Urothelium cell line (cell line): ENCODE measurements at places on chromosomes 3 and 15.

GRCh38 chr3:102715030-102715697 lies 280.3 kb downstream of the ZPLD1 start:
- DNase-seq, result peak; percentile 40

DNA sequence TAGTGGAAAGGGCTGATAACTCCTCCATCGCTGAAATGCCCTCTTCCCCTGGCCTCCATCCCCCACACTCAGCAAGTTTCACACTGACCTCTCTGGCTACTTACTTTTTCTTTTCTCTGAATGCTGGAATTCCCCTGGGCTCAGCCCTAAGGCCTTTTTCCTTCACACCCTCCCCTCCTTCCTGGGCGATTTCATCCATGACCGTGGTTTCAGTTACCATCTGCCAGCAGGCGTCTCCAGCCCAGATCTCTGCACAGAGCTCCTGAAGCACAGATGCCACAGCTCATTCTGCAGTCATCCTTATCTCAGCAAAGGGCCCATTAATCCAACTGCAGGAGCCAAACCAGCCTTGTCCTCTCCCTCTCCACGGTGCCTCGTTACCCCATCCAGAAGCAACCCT lies 114.0 kb downstream of the RFTN1 start:
- DNase-seq, result no peak

GRCh38 chr3:55725681-55726500 lies 238.8 kb upstream of the WNT5A start:
- no peak for DNase-seq

DNA sequence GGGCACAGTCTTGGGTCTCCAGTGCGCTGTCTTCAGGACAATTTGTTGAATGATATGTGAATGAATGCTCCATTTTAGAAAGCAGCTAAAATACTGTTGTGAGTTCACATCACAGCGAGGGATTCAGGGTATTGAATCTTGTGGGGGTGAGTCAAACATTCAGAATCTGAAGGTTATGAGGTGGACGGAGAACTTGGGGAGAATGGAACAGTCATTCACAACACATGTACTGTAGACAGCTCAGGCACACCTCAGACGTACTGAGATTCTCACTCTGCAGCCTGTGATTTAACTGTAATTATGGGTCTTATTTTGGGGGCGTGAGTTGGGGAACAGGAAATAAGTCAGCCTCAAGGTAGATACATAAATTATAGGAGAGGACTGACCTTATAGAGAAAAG lies 13.9 kb downstream of the CRYBG3 start:
- no peak for DNase-seq

GRCh38 chr15:52317022-52317421 lies 21.4 kb upstream of the MYO5C start:
- DNase-seq, result no peak

- no peak for DNase-seq
These were observed 50.5 kb upstream of the LRRFIP2 start for GRCh38 chr3:37224879-37225278.

- DNase-seq, result no peak
These were observed 93.1 kb downstream of the ATP10A start for GRCh38 chr15:25770031-25770430.

GRCh38 chr3:34260271-34261000 lies 462.0 kb downstream of the PDCD6IP start:
- DNase-seq, result peak; percentile 45

- peak; percentile 45 for DNase-seq
These were observed 2.6 kb downstream of the BHLHE40 start for GRCh38 chr3:4981665-4982494.

DNA sequence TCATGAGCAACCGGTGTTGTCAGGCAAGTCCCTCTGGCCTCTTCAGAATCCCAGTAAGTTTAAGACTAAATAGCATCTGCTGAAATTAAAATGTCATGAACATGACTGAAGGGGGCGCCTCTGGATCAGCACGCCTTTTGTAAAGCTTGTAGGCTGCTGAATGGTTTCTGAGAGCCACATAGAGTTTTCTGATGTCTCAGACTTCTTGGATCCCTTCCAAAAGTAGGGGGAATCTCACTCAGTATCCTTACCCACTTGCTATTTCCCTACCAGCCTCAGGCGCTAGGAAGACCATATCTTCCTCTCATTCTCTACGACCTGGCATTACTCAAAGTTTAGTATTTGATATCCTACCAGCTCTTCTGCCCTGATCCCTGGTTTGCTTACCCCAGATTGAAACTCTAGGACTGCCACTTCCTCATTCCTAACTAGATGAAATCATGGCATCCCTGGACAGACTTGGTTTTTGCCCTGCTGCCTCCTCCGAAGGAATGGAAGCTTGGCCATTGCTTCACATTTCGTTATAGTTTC lies 62.7 kb upstream of the CD47 start:
- DNase-seq, result peak; percentile 46

- DNase-seq, result peak; percentile 68
These were observed 34.2 kb upstream of the PRR23E start for GRCh38 chr3:127158614-127159229.

DNA sequence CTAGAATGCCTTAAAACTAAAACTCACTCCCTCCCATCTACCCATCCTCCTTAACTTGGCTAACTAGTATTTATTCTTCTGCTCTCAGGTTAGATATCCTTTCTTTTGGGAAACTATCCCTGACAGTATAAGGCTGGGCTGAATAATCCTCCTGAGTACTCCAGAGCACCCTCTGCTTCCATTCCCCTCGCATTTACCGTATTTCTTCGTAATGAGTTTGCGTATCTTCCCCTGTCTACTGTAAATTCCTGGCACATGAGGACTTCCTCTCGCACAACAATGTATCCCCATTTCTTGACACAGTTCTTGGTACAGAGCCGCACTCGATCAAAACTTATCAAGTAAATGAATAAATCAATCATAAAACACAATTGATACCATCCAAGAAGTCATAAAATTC lies 82.9 kb upstream of the AKAP13 start:
- no peak for DNase-seq

DNA sequence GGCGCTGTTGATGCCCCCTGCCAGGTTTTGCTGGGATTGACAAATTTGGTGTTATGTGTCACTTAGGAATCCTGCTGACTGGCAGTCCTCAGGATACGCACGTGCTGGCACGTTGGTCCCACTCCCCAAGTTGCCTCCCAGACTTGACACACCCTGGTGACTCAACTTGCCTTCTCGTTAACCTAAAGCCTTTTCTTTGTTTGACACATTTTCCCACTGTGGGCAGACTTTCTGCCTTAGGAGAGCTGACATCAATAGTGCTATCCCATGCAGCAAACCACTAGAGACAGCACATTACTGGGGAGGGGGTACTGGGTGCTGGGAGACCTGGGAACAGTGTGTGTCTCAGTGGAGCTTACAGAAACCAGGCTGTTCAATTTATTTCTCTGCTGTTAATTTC lies 104.3 kb downstream of the OXNAD1 start:
- peak; percentile 29 for DNase-seq

DNA sequence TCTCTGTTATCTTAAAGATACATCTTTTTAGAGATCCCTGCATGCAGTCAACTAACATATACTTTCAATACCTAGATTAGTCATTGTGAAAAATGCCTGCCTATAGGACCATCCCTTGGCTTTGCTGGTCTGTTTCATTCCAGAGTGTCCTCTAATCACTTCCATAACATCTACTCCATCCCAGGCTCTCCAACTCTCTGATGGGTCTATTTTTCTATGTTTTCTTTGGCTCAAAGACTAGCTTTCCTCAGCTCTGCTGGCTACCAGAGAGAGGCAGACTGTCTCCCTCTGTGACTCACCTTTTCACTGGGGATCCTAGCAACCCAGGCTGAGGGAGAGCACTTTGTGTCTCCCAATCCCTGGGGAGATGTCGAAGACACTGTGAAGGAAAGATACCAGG lies 547.7 kb upstream of the MCTP2 start:
- no peak for DNase-seq

GRCh38 chr3:158747417-158747816 lies 15.2 kb upstream of the RARRES1 start:
- no peak for DNase-seq

DNA sequence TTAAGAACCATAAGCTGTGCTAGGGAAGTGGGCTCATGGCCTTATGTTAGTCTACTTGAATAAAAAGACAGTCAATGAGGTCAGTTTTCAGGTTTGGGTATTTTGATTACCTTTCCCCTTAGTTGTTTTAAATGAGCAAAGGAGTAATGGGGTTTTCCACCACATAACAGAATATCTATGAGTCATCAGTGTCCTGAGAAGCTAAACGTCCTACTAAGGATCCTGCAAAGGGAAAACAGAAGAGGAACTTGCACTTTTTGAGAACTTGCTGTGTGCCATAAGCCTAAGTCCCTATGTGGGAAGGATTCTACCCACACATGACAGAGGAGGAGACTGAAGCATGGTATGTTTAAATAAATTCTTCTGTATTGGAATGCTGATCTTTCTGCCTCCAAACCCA lies 292.8 kb upstream of the TMC3 start:
- DNase-seq, result no peak

GRCh38 chr15:72796515-72797337 lies 13.2 kb upstream of the ADPGK start:
- peak; percentile 72 for DNase-seq

DNA sequence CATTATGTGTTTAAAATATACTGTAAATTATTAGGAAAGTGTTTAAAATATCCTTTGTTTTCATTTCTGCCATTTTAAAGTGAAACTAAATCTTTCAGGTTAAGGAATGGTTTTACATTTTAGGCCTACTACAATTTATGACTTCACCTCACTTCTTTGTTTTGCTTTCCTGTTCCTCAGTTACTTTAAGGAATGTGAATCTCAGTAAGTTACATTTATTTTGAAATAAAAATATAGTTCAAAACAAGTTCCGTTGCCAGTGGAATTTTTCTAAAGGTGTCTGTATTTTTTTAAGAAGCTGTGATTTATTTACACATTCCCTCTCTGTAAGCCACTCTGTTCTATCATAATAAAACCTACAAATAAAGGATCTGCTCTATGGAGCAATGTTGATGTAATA lies 630.9 kb upstream of the AGTR1 start:
- DNase-seq, result no peak

DNA sequence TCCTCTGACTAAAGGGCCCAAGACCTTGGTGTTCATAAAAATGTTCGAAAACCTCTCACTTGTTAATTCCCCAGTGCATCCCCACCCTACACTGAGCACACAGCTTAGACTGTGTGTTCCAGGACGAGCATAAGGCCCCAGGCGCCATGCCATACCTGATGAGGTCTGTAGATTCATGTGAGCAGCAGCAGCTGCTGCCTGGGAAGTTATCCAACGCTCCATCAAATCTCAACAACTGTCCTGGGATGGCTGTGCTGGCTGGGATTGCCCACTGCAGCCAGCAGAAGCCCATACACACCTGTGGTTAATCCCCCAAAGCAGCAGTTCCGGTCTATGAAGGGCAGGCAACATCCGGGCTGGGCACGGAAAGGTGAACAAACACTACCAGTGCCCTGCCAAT lies 391.2 kb downstream of the IL20RB start:
- no peak for DNase-seq
